Cardiac fibroblast (primary cell): ENCODE measurements at places on chromosomes 6 and 20.

GRCh38 chr6:10834823-10835222, 3.5 kb downstream of the MAK start:
- no peak for DNase-seq

DNA sequence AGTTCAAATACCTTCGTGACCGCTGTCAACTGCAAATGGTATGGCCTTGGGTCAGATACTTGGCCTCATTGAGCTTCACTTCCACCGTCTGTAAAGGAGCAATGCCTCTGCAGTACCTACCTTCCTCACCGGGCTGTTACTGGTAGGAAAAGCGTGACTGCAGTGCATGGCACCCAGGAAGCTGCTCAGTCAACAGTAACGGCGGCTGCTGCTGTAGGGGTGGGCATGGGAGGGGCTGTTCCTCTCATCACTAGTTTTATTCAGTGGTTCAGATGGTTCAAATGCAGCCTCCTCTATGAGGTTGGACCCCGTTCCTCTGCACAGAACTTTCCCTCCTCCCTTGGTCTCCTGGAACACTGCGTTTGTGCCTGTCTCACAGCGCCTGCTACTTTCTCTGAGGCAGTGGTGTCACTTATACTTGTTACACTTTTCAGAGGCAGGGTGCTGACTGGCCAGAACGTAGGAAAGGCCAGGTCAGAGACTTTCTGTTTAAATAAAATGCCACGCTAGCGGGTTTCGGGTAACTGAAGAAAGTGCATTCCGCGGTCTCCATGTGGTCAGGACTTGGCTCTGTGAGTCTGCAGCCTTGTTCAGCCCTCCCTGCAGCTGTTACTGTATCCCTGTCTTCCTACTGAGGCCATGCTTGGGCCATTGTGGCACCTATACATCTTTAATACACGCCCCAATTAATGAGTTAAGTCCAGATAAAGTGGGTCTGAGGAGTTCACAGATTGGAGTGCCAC, 279.6 kb downstream of the NRN1 start:
- no peak for DNase-seq

GRCh38 chr20:60624066-60624465, 628.0 kb upstream of the CDH4 start:
- DNase-seq: no peak

DNA sequence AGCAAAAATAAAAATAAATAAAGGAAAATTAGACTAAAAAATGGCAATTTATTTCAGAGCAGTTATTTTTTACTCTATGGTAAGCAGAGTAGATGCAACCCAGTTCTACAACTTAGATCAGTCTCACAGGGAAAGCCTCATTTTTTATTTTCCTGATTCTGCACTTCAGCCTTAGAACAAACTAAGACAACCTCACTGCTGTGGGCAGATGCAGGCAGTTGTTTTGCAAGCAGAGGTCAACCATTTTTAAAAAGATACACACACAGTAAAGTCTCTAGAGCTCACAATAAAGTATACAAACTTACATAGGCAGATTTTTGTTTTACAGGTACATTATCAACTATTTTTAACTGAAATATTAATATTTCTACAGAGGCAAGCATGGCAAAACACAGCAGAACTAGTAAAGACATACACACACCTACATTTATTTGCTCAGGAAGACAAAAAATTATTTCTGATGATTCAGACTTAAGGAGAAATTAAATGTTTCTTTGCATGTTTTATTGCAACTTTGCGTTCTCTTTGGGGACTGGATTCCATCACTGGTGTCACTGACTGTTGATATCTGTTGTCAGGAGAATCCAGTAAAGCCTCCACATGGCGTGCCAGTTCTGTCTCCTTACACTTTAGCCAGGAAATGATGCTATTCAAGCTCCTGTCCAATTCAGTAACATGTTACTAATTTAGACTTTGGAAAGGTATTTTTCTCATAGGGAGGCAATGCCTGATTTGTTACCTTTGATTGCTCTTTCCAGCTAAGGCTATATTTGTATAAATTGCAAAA, 102.7 kb downstream of the TRDN start:
- no peak for DNase-seq

- peak; percentile 32 for DNase-seq
These were observed 8.1 kb upstream of the GUCA1A start for GRCh38 chr6:42165016-42165415.

GRCh38 chr6:141460743-141461484, 671.8 kb upstream of the GJE1 start:
- DNase-seq: no peak

GRCh38 chr6:164345806-164346496, 931.4 kb downstream of the QKI start:
- no peak for DNase-seq

DNA sequence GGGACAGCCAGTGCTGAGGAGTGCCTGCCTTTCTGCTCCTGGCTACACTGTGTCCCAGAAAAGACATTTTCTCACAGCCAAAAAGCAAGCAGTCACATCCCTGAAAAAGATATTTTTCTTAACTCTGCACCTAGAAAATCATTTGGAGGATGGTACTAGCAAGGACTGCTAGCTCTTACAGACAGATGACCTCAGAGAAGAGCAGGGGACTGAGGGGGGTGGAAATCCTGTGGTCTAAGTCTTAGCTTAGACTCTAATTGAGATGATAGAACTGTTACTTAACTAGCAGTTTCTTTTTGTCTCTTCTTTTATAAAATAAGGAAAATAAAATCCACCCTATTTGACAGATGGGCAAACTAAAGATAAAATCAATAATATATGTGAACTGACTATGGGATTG, 152.8 kb downstream of the TMEM200A start:
- no peak for DNase-seq

- peak; percentile 27 for DNase-seq
These were observed 480.8 kb upstream of the JARID2 start for GRCh38 chr6:14765106-14765505.

DNA sequence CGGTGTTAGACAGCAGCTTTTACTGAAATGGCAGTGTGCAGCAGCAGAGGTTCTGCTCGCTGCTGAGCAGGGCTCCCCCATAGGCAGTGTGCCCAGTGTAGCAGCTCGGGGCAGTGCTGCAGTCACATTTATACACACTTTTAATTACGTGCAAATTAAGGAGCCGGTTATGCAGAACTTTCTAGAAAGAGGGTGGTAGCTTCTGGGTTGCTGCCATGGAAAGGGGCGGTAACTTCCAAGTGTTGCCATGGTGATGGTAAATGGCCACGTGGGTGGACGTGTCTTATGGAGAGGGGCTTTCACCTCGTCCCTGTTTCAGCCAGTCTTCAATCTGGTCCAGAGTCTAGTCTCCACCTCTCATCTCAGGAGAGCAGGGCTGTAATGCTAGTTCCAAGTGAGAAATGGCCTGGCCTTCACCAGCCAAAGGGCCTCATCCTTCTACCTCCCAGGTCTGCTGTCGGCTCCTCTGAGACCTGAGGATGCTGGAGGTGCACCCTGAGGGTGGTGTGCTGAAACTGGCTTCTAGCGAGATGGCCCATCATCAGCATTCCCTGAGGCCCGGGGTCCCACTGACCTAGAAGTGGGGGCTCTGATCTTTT, 180.5 kb upstream of the PMEPA1 start:
- no peak for DNase-seq

DNA sequence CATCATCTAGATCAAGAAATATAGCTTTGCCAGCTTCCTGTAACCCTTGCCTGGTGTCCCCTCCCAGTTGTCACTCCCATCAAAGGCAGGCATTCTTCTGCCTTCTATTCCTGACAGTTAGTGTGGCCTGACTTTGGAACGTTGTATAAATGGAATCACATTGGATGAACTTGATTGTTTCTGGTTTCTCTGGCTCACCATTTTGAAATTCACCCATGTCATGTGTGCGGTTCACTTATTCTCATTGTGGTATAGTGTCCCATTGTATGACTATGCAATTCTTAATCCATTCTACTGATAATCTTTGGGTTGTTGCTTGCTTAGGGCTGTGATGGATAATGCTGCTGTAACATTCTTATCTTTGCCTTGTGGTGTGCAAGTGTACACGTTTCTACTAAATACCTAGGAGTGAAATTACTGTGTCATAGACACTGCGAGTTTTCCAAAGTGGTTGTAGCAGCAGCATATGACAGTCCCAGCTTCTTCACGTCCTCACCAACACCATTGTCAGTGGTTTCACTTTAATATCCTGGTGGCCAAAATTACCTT, 73.2 kb downstream of the VEGFA start:
- no peak for DNase-seq

DNA sequence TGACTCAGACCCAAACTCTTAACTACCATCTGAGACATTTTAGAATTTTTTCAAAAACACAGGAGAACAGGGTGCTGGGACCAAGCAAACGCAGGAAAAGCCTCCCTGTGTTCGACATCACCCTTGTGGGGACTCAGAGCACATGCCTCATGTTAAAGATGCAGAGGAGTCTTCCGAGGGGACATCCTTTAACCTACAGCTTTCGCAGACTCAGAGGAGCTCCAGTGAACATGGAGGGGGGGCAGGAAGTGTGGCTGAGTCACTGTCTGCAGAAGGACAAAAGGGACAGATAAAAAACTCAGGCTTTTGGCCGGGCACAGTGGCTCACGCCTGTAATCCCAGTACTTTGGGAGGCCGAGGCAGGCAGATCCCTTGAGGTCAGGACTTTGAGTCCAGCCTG, 15.1 kb downstream of the BMP7 start:
- DNase-seq: no peak

GRCh38 chr6:168968228-168968627, 285.4 kb downstream of the THBS2 start:
- DNase-seq: peak; percentile 86

- DNase-seq: peak; percentile 17
These were observed 15.7 kb downstream of the MANEA start for GRCh38 chr6:95593025-95593424.

DNA sequence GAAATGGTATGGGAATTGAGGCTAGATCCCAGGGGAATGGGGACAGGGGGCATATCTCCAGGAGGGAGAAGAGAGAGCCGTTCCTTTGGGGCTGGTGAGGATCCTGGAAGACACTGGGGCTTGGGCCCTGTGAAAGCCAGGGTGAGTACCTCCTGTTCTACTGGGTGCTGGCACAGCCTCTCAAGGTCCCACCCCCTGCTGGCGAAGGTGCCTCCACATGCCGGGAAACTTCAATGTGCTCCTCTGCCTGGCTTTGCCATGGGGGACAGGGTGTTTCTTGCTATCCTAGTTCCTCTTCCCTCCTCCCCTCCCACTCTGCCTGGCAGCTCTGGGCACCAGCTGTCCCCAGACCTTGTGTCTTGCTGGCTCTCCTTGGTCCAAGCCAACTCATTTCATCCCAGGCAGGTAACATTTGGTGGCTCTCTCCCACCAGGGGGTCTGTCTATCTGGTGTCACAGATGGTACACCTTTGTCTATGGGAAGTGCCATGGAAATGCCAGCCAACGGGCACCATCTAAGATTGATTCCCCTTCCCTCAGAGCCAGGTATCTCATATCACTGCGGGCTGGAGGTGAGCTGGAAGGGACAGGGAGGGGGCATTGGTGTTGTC, 56.8 kb downstream of the MDGA1 start:
- no peak for DNase-seq

DNA sequence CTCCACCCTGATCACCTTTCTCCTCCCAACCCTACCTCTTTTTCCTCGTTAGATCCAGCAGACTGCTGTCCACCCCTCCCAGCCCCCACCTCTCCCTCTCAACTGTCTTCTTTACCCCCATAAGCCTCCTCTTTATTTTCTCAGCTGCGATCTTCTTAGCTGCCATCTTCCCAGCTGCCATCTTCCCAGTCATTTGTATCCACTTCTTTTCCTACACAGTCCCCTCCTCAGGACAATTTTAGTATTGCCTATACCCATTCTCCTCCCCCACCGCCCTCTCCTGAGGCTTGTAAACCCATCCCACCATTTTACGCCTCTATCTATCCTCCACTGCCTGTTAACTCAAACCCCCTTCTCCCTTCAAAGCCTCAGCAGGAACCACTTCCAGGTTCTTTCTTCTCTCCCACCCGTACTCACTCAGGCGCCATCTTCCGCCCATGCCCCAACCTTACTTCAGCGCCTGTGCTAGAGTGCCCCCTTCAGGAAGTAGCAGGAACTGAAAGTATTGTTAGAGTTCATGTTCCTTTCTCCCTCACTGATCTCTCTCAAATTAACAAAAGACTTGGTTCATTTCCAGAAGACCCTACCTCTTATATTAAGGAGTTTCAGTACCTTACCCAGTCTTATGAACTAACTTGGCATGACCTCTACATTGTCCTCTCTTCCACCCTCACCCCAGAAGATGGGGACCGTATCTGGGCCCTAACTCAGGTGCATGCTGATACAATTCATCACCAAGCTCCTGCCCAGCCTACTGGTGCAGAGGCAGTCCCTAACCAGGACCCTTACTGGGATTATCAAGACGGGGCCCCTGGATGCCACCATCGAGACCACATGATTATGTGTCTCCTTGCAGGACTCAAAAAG, 236.0 kb downstream of the ADGRG6 start:
- peak; percentile 35 for DNase-seq

DNA sequence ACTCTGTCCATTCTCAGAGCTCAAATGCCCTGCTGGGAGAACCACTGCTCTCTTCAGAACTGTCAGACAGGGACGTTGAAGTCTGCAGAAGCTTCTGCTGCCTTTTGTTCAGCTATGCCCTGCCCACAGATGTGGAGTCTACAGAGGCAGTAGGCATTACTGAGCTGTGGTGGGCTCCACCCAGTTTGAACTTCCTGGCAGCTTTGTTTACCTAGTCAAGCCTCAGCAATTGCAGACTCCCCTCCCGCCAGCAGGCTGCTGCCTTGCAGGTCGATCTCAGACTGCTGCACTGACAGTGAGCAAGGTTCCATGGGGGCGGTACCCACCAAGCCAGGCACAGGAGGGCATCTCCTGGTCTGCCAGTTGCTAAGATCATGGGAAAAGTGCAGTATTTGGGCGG, 21.8 kb upstream of the UFL1 start:
- DNase-seq: no peak

DNA sequence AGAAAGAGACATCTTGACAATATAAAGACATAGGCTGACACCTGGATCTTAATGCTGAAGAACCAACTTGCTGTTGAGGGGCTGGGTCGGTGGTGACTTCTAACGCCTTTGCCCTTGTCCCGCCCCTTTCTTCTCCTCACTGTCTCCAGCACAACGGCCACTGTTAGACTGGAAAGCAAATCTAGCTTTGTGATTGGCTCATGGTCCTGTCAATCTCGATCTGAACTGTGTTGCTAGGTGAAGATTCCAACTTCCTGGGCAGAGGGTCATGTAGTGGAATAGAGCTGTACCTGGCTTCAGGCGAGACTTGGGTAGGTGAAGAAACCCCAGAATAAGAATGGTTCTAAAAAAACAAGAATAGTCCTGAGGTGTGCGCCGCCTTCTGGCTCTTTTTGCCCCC, at the start of gene PGK2:
TSS of gene PGK2 (minus strand) at position 110 of the 400 bp plus-strand sequence. CDS start at position 12, 98 bp downstream.
- no peak for DNase-seq

DNA sequence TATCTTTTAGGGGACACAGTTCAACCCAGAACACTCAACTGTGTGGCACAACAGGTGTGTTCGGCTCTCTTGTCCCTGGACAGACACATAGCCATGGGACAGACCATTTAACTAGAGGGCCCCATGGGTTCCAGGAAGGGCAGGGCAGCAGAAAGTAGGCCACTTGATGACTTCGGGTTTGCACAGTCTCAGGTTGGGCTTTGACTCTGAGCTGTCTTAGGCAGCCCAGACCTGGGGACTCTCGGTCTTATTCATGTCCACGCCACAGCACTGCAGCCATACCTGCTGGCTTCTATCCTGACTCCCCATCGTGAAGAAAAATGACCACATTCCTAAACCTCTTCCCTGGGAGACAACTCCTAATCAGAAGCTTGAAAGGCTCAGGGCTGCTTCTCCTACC, 146.1 kb upstream of the AKAP12 start:
- DNase-seq: no peak

GRCh38 chr6:170295510-170296422, 4.9 kb upstream of the DLL1 start:
- no peak for DNase-seq
